CD8-positive, alpha-beta memory T cell (primary cell): ENCODE measurements at places on chromosomes 4 and X.

GRCh38 chrX:21747558-21747957, 10.4 kb downstream of the SMPX start:
- no peak overlapping the region for H3K27ac ChIP-seq
- no peaks in the 10 kb centered on the region for H3K36me3 ChIP-seq
- H3K4me1 ChIP-seq: no peaks in the 10 kb centered on the region
- DNase-seq: no peak
- no peaks in the 10 kb centered on the region for H3K27me3 ChIP-seq

DNA sequence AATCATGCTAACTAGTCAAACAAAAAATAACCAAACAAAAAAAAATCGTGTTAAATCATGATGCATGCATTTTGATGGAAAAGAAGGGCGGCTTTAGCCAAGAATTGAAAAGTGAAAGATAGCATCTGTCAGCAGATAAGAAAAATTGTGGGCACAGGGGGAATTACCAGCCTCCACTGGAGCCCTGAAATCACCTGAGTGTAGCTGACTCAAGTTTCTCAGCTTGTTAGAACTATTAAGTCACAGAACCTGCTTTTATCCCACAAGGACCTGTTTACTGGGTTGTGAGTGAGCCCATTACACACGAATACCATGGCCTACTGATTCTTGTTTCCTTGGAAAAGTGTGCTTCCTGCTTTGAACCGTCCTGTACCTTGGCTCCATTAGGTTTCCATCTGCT, 85.2 kb downstream of the COX18 start:
- no peaks in the 10 kb centered on the region for H3K4me1 ChIP-seq
- no peaks in the 10 kb centered on the region for H3K36me3 ChIP-seq
- no peak for DNase-seq

DNA sequence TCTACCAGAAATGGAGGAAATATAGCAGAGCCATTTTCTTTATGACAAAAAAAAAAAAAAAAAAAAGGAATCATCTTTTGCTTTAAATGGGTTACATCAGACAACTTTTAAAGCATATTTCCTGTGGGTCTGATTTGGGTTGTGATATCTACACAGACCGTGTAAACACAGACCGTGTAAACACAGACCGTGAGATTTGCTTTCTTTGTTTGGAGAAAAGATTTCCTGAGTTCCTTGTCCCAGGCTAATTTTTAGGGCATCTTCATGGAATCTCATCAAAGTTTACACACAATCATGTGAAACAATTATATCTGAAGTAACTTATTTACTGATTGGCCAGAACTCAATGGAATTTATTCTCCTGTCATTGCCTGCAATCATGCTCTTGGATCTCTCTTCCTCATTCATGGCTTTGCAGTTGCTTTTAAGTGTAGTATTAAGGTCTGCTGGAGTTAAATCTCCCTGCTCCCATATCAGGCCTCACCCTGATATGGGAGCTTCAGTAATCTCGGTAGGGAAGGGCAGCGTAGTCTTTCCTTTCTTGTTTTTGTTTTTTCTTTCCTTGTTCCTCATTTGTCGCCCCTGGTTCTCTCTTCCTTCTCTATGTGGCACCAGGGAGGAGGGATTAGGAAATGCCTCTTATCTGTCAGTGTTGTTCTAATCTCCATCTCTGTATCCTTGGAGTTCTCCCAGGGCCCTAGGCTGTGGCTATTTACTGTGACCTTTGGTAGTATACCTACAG, 248.6 kb upstream of the JADE1 start:
- no peak overlapping the region for H3K27ac ChIP-seq
- no peaks in the 10 kb centered on the region for H3K27me3 ChIP-seq
- no peaks in the 10 kb centered on the region for H3K4me1 ChIP-seq
- H3K4me3 ChIP-seq: no peak overlapping the region

DNA sequence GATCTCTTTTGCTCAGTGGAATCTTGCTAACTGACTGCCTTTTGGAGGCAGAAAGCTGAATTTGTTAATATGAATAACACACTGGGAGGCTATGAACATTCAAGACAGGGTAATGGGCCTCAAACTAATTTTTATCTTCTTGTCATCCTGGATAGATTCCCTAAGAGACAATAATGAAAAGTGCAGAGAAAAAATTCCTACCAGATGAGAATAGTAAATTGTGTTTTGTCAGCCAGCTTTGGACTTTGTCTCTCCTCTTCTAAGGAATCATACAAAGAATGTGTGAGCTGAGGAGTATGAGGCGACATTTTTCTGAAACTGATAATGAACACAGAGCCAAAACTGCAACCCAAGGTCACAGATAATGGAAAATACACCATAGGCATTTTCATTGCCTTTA, 649.3 kb downstream of the IQCM start:
- H3K4me1 ChIP-seq: no peaks in the 10 kb centered on the region
- H3K4me3 ChIP-seq: no peak overlapping the region
- no peak overlapping the region for H3K27ac ChIP-seq
- no peak for DNase-seq
- H3K36me3 ChIP-seq: no peaks in the 10 kb centered on the region

- H3K4me1 ChIP-seq: no peaks in the 10 kb centered on the region
- no peak overlapping the region for H3K4me3 ChIP-seq
- DNase-seq: no peak
These were observed 330.2 kb downstream of the ZIC3 start for GRCh38 chrX:137896123-137896522.

DNA sequence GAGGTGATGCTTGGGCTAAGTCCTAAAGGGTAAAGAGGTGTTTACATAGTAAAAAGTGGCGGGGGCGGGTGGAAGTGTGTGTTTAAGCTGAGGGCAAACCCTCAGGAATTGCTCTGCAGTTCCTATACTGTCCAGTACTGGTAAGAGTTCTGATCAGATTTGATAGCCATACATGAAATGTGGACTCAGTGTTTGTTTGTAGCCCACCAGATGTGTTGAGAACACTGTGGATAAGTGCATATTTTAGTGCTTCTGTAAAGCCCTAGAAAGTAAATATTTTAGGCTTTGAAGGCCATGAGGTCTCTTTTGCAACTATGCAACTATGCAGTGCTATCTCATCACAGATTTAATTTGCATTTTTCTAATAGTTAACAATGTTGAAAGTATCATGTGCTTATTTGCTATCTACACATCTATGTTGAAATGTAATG, 80.7 kb upstream of the EOLA2 start:
- H3K4me3 ChIP-seq: no peak overlapping the region
- no peak overlapping the region for H3K27ac ChIP-seq
- H3K27me3 ChIP-seq: no peaks in the 10 kb centered on the region
- no peaks in the 10 kb centered on the region for H3K4me1 ChIP-seq
- H3K36me3 ChIP-seq: no peaks in the 10 kb centered on the region
- DNase-seq: no peak
